Stimulated activated CD8-positive, alpha-beta memory T cell treated with anti-CD3 and anti-CD28 coated beads, Interleukin-4, amount 100 ng/mL, for 48 hours (primary cell): ENCODE measurements at places on chromosomes 6 and 20.

GRCh38 chr6:149108038-149108748 is 209.3 kb upstream of the TAB2 start:
- no peak for DNase-seq

- DNase-seq = no peak
Observed at GRCh38 chr6:26328265-26328844, 36.6 kb upstream of the BTN3A2 start.

DNA sequence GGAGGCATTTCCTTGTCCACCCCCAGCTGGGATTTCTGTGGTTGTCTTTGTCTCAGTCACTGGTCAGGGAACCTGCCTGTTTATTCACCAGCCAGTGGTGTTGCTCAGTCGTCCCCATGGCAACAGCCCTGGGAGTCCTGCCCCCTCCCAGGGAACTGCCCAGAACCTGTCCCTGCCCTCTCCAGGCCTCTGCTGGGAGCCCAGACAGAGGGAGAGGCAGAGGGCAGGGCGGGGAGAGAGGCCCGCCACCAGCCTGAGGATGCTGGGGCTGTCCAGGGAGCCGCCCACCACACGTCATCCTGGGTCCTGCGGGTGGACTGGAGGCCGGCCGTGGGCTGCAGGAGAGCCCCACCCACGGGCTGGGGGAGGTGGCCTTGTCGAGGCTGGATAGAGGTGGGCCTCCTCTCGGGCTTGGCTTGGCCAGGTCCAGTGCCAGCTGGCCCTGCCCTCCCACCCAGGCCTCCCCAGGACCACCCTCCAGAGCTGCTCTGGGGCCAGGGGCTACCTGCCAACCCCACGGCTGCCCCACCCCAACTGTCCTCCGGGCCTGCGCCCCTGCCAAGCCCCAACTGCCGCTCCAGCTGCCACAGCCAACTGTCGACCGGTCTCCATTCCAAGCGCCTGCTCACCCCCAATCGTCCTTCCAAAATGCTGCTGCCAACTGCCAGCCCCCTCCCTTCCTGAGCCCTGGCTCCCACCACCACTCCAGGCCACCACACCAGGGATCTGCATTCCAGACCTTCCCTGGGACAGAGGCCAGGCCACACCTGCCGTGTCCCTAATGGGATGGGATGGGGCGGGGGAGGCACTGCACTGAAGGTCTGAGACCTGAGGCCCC is 4.2 kb upstream of the ZBTB46 start:
- no peak for DNase-seq

DNA sequence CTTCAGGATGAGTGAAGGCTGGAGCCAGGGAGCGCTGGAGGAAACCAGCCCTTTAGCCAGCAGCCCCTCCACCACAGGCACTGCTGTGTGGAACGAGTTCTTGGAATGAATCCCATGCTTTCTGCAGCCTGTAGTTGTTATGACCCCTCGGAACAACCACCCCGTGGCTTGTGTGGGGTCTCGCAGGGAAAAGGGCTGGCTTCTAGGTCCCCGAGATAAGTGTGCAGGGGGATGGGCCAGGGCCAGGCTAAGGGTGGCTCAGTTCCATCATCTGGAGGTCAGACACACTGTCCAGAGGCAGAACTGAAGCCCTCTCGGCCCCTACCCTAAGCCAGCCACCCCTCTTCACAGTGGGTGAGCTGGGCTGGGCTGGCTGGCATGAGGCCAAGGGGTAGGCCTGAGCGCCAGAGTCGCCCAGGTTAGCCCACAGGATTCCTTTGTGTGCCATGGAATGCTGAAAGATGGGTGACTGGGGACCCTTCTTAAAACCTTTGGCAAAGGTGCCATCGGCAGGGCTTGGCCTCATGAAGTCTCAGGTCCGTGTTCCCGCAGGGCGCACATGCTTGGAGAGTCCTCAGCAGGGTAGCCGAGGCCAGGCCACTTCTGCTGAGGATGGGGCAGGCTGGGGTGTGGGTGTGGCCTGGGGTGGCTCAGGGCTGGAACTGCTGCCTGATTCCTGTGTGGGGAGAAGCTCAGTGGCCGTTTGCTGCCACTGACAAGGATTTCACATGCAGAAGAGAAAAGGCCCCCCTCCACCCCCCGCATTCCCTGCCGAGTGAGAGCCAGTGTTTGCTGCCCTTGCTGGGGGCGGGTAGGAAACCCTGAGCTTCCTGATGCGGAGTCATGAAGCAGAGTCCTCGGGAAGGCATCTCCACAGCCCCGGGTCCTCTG is 24.6 kb downstream of the SPATA2 start:
- DNase-seq = no peak

DNA sequence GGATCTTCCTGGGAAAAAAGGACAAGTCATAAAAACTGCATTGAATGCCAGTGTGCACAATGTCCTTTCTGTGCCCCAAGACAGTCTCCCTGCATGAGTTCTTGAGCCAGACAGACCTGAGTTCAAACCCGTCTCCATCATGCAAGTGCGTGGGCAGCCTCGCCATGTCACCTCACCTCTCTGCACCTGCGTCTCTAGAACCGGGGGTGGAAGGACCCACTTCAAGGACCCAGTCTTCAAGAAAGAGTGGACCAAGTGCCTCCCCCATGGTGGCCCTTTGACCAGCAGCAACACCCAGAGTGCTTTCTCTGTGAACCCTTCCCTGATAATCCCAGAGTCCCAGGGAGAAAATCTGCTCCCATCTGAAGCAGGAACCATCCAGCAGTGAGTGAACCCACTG is 23.5 kb upstream of the ANGPT4 start:
- DNase-seq = no peak

DNA sequence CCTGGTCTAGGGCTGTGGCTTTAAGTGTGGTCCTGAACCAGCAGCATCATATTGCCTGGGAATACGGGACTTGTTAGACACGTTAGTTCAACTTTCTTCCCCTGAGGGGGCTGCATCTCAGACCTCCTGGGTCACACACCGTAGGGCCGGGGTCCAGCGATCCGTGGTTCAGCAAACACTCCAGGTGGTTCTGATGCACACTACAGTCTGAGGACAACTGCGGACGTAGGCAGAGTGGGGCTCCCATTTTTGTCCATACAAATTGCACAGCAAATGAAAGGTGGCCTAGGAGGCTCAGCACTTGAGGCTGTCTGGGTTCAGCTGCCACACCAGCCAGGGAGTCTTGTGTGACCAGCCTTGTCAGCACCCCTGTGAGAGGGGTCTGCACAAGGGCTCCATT is 233.1 kb downstream of the QKI start:
- DNase-seq = no peak

GRCh38 chr6:146544616-146545182 is 1.1 kb downstream of the RAB32 start:
- DNase-seq = no peak

DNA sequence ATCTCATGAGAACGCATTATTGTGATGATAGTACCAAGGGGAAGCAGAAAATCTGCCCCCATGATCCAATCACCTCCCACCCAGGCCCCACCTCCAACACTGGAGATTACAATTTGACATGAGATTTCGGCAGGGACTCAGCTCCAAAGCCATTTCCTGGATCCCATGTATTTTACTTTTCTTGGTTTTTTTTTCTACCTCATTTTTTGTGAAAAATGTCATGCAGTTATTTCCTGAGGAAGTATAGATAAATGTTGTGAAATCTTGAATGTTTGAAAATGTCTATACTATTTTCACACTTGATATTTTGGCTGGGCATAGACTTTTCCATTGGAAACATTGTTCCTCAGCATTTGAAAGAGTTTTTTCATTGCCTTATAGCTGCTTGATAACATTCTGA is 9.1 kb upstream of the BRPF3 start:
- no peak for DNase-seq

GRCh38 chr6:133701633-133702331 is 187.1 kb upstream of the TCF21 start:
- no peak for DNase-seq

- DNase-seq = no peak
Observed at GRCh38 chr6:36249536-36249935, 20.3 kb upstream of the PNPLA1 start.

DNA sequence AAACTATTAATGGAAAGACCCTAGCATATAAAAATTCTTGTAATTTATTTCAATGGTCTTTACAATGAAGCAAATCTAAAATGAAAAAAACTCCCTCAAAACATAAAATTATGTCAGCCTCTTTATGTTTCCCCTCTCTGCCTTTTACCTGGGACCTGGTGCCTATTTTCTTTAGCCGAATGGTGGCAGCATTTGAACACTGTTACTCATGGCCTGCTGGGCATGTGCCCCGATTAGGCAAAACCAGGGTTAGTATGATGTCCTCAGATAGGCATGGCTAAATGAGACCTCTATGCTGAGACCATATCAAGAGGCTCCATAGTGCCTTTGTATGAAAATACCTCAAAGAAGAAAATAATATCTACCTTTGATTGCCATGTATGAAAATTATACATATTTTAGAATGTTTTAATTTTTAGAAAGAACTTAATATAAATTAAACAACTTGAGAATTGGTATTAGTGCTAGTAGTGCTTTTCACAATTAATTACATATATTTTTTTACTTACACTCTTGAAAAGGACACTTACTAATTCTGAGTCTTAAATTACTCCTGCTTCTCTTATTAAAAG is 22.5 kb upstream of the C6orf58 start:
- no peak for DNase-seq

DNA sequence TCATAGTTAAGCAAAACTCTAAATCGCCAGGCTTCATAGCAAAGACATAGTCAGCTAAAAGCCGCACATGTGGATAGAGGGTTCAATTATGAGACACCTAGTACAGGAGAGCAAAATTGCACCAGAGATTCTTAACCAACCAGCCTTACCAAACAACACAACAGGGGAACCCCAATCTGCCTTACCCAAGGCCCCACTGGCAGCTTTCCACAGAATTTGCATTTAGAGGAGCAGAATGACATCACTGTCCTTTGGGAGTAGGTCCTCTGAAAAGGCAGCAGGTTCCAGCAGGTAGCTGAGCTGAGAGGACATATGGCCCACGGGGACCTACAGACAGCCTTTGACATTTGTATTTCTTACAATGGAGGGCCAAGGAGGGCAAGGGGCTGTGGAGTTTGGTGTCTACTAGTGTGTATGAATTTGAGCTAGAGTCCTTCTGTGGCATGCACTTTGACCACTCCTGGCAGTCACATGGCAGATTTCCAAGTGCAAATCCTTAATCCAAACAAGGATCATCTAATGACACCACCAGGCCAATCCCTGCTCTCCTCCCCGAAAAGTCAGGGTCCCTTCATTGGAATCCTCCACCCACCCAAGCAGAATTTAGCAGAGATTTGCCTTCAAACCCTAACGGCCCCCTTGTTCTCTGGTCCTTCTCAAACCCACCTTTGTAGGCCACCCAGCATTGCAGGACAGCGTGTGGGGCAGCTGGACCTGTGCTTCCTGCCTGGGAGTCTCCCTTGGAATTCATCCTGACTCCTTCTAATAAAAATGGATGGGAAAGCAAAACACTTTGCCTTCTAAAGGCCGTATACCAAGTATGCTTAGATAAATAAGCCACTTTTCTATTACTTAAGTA is 171.2 kb upstream of the SUPT3H start:
- DNase-seq = no peak

DNA sequence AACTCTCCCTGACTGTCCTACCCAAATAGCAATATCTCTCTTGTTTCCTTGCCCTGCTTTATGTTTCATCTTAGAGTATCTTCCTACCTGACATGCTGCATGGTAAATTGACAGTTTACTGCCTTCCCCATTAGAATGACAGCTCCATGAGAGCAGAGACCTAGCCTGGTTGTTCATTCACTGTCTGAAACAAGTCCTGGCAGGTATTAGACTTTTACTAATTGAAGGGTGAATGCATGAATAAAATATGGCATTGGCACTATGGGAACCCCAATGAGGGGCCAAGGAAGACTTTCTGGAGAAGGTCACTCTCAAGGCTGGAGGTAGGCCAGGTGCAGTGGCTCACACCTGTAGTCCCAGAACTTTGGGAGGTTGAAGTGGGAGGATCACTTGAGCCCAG is 3.8 kb upstream of the CITED2 start:
- DNase-seq = no peak

- DNase-seq = no peak
Observed at GRCh38 chr6:154447954-154448353, 62.5 kb downstream of the CNKSR3 start.

DNA sequence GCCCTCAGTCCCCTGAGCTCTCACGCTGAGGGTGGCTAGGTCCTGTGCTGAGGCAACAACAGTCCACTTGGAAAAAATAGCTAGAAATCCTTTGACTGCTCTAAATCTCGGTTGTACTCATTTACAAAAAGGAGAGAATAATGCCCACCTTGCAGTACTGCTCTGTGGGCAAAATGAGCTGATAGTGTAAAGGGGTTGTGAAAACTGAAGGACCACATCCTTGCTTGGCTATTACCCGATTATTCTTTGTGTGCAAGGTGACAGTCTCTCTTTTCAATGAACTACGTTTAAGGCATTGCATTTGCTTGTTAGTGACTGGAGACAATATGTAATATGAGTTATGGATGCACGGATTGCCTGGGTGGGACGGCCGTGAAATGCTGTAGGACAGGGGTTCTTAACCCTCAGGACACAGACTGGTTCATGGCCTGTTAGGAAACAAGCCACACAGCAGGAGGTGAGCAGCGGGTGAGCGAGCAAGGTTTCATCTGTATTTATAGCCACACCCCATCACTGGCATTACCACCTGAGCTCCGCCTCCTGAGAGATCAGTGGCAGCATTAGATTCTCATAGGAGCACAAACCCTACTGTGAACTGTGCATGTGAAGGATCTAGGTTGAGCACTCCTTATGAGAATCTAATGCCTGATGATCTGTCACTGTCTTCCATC is 14.6 kb downstream of the SAMD3 start:
- no peak for DNase-seq

DNA sequence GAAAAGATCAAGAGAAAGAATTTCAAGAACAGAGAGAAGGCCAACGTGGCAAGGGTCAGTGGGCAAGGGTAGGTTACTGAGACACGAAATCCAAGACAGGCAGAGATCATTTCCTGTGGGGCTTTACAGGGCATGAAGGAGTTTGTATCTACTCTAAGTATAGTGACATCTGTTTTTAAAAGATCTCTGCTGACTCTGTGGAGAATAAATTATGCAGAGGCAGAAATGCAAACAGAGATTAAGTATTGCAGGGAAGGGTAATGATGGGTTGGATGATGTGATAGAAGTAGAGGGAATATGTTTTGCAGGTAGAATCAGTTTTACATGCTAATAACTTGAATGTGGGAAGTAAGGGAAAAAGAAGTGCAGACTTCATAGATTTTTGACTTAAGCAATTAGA is 243.5 kb downstream of the FRK start:
- no peak for DNase-seq

DNA sequence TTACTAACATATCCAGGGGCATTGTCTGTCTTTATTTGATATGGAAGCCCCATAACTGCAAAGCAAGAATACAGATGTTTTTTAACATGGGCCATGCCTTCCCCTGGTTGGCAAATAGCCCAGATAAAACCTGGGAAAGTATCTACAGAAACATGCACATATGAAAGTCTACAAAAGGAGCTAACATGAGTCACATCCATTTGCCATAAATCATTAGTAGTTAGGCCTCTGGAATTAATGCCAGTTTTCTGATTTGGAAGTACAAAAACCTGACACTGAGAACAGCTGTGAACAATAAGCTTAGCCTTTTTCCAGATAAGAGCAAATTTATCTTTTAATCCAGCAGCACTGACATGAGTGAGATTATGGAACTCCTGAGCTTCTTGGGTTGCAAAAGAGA is 418.0 kb upstream of the IMPG1 start:
- no peak for DNase-seq
